Activated CD8-positive, alpha-beta memory T cell treated with anti-CD3 and anti-CD28 coated beads for 1 hour (primary cell): ENCODE measurements at places on chromosomes 7 and 10.

DNA sequence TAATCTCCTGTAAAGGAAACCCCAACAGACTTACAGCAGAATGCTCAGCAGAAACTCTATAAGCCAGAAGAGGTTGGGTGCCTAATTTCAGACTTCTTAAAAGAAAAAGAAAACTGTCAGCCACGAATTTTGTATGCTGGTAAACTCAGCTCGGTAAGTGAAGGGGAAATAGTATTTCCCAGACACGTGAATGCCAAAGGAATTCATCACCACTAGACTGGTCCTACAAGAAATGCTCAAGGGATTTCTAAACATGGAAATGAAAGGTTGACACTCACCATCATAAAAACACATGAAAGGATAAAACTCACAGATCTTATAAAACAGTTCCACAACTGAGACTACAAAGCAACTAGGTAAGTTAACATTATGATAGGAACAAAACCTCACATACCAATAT, 68.6 kb downstream of the GLCCI1 start:
- no peak for DNase-seq

- DNase-seq: no peak
These were observed 9.9 kb downstream of the VIM start for GRCh38 chr10:17237915-17238444.

GRCh38 chr10:4514445-4515108, 311.4 kb upstream of the AKR1E2 start:
- no peak for DNase-seq

DNA sequence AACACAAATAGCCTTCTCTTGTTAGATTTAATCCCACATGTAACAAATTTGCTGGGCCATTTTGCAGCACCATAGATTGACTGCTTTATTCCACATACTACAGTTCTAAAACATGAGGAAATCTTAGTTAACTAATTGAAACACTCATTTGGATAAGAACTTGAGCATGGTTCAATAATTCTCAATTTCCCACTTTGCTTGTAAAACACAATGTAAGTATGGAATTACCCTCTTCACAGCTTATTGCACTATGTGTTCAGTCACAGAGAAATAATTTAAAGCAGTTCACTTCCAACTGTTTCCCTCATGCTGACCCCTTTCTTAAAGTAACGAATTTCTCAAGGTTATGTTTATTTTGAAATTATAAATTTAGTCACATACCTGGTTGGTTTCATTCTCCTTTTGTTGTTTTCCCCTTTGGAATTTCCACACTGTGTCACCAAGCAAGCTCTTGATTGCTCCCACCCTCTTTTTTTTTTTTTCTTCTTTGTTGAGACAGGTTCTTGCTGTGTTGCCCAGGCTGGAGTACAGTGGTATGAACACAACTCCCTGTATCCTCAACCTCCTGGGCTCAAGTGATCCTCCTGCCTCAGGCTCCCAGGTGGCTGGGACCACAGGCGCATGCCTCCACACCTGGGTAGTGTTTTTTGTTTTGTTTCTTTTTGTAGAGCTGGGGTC, 425.4 kb downstream of the EXOC4 start:
- no peak for DNase-seq

- DNase-seq: no peak
These were observed 73.2 kb downstream of the RHOBTB1 start for GRCh38 chr10:60870803-60871202.
